ENCODE measurements at places on chromosomes 5 and 9.

- DNase-seq = no peak
These were observed 98.7 kb downstream of the ZNF462 start for GRCh38 chr9:106961623-106962022.

DNA sequence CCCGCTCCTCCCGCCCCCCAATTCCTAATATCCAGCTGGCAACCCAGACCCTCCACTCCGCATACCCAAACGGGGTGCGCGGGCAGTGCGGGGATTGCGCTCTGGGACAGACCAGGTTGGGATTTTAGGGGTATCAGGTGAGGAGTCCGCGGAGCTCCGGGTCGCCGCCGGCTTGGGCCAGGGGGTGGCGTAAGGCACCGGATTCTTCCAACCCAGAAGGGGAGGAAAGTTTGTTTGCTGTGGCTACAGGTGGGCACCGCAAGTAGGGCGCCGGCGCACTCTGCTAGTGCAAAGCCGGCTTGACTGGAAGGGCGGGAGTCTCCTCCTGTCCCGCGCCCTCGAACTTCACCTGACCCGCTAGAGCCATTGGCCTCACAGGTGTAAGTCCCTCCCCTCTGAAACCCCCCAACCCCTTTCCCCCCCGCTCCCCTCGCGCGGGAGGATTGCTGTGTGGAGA, 709 bp downstream of the IQGAP2 start:
- DNase-seq = no peak

GRCh38 chr5:133565993-133566392, 46.3 kb downstream of the FSTL4 start:
- no peak for DNase-seq

DNA sequence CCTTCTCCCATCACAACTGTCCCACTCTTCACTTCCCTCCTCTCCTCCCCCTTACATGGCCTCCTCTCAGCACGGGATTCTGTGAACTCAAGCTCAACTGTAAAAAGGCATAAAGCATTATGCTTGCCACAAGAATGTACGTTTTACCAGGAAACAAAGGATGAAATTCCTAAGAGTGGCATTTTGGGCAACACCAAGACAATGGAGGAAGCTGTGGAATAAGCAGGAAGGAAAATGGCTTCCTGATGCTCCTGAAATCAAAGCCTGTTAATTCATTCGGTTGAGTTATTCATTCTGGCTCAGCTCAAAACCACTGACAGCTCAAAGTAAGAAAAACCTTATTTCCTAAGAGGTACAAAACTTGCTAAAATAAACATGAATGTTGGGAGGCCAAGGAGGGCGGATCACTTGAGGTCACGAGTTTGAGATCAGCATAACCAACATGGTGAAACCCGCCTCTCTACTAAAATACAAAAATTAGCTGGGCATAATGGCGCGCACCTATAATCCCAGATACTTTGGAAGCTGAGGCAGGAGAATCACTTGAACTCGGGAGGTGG, 40.8 kb upstream of the DMRT1 start:
- DNase-seq = no peak

- no peak for DNase-seq
These were observed 957 bp downstream of the SHB start for GRCh38 chr9:38067859-38068681.

DNA sequence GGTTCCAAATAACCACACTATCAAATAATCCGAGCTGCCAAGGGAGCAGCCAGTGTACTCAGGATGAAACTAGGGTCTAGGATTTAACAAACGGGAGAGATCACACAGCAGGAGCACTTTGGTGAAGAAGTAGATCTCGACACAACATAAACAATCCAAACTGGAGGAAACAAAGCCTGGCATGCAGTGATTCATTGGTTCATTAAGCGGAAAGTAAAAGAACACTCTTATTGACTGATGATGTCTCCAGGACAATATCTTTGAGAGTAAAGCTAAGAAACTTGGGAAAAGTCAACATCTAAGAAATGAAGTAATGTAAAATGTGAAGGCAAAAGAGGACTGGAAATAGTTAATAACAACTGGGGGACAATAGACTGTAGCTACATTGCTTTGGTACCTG, 1478.3 kb upstream of the CDH9 start:
- no peak for DNase-seq

GRCh38 chr5:141094481-141095262, at the start of gene PCDHB2:
PCDHB2 (plus strand) TSS chr5:141094615; CDS start chr5:141094791, 176 bp downstream.
- DNase-seq = peak; percentile 56

DNA sequence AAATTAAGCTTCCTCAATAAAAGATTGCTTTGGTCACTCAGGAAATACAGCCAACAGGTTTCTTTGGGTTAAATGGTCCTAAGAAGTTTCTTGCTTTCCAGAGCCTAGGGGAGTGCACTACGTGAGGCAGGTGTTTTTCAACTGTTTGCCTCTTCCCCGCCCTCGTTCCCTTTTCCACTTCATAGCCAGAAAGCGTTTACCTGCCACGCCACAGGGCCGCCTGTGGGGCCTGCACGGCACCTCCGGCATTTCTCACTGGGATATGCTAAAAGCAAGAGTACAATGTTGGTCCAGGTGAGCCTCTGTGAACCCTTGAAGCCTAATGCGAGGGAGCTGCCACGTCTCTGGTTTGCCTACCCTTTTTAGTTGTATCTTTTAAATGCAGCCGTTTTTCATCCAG, 167.6 kb upstream of the OTULINL start:
- DNase-seq = no peak

DNA sequence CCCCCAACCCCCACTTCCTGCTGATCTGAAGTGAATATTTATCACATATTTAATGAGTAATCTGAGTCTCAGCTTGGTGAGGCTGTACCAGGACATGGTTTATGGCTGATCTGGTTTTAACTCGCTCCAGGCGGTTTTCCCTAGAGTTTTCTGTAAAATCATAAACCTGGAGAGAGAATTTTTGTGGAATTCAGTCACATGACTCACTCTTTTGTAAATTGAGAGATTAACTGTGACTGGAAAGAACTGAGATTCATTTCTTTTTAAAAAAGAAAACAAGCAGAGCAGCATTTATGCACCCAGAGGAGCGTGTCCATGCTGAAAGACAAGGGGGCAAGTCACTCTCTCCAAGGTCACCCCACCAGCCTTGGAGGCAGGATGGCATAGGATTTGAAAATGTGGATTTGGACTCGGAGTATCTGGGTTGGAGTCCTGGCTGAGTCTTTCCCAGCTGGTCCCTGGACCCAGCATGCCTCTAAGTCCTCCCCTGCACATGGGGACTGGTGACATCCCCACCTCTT, 81.8 kb downstream of the ZNF618 start:
- no peak for DNase-seq

DNA sequence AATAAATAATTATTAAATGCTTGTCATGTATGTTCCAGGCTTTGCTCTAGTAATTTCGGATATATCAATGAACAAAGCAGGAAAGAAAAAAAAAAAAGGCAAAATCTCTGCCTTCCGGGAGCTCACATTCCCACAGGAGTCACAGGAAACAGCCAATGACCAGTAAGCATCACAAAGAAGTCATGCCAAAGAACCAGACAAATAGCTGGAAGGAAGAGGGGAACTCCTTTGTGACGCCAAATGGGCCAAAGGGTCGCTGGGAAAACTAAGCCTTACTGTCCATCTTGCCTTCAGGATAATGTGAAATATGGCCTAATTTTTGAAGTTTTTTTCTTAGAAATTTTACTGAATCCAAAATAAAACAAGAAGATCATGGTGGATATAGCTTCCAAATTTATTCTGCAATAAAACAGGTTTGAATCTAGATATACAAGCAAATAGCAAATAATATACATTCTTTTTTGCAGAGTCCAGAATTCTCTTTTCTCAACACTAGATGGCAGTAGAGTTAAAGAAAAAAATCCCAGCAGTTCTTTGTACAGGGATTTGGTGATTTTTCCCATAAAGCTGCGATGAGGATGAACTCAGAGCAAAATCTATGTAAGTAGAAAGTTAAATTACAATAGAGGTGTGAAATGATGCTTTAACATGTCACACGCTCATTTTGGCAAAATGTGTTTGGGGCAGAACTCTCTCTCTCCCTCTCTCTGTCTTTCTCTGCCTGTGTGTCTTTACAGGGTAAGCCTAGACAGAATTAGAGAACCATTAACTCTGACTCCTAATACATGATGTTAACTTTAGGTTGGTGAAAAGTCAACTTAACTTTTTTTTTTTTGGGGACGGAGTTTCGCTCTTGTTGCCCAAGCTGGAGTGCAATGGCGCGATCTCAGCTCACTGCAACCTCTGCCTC, 60.0 kb upstream of the TUT7 start:
- no peak for DNase-seq

GRCh38 chr9:96651626-96652025, 3.5 kb downstream of the PRXL2C start:
- DNase-seq = no peak

- no peak for DNase-seq
These were observed 180.2 kb upstream of the EGFLAM start for GRCh38 chr5:38078161-38078560.

GRCh38 chr5:124605541-124605940, 140.9 kb downstream of the ZNF608 start:
- DNase-seq = no peak

DNA sequence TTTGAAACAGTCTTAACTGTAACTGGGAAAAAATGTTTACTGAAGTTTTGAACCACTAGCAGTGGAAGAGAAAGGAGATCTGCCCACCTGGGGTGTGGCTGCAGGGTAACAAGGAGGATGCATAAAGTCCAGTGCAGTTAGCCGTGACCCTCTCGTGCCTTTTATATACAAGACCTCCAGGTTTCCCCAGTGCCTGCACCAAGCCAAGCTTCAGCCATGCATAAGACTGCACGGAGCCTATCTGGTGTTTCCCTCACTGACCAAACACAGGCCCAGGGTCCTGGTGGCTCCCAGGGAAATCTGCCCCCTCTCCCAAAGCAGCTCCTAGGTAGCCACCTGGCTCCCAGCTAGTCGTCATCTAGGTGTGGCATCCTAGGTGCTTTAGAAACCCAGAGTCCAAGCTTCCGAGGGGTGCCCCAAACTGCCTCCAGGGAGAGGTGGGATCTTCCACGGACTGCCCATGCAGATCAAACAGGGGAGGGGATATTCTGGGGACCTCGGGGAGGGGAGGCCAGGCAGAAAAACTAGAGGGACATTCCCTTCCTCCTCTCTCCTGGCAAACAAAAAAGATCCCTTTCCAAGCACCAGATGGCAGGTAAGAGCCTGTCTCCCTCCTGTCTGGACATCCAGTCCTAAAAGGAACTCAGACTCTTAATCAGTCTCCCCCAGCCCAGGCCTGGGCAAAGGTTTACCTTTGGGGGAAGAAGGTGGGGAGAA, 2.7 kb downstream of the SHB start:
- no peak for DNase-seq

Data from NCI-H1436 treated with DMSO at 0.1 percent for 48 hours (cell line).